ENCODE measurements at places on chromosomes 3 and 15.

DNA sequence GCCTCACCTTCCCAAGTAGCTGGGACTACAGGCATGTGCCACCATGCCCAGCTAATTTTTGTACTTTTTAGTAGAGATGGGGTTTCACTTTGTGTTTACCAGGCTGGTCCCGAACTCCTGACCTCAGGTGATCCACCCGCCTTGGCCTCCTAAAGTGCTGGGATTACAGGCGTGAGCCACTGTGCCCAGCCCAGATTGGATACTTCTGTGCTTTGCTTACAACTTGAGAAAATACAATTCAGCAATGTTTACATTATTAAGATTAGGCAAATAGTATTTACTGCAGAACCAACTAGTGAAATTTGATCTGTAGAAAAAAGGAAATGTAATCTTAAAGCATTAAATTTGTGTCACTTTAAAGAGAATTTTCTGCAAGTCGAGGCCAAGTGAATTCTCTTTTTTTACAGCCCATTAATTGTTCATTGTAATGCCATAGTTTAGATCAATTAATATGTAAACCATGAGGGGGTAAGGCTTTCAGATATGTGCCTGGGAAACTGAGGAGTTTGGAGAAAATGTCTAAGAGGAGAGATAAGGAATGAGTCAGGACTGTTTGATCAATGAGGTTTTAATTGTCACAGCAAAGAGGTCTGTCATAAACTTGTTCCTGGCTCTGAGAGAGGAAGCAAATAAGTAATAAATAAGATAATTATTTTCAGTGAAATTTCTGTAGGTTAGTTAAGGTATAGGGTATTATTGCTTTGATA, 15.3 kb downstream of the PYDC2 start:
- no peak for DNase-seq

GRCh38 chr15:66231394-66232266, 21.9 kb downstream of the MEGF11 start:
- no peak for DNase-seq

GRCh38 chr15:20348900-20349773, 192.5 kb downstream of the GOLGA6L6 start:
- DNase-seq, result no peak

DNA sequence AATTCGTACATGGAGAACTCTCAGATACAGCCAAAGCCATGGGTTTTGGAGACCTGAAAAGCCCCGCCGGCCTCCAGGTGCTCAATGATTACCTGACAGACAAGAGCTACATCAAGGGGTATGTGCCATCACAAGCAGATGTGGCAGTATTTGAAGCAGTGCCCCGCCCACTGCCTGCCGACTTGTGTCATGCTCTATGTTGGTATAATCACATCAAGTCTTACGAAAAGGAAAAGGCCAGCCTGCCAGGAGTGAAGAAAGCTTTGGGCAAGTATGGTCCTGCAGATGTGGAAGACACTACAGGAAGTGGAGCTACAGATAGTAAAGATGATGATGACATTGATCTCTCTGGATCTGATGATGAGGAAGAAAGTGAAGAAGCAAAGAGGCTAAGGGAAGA, 23.5 kb downstream of the MYO5A start:
- no peak for DNase-seq

DNA sequence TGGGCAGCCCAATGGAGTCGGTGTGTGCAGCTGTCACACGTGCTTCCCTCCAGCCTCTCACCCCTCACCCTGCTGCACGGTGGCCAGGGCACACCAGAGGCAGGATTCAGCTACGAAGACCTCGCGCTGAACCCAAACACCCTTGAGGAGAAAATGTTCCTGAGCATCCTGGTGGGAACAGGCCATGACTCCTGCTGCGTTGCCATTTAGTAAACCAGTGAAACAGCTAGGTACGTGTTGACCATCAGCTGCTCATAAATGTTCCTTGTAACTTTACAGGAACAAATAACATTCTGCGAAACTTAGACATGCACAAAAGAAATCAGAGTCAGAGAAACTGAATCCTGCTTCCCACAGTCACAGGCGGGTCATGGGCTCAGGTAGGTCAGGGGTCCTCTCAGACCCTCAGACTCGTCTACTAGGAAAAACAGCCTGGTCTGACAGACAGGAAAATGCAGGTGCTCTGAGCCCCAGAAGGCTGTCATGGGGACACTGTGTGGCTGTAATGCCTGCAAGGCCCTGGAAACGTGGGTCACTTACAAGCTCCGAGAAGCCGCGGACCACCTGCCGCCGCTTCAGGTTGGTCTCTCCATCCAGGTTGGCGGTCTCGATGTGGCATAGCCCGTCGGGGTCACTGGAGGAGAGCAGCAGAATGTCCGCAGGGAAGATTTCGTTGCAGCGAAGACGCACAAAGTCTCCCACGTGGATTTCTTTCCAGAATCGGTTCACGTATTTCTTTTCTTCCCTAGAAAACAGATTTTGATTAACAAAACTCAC, 82.5 kb downstream of the ATP10A start:
- DNase-seq, result no peak

DNA sequence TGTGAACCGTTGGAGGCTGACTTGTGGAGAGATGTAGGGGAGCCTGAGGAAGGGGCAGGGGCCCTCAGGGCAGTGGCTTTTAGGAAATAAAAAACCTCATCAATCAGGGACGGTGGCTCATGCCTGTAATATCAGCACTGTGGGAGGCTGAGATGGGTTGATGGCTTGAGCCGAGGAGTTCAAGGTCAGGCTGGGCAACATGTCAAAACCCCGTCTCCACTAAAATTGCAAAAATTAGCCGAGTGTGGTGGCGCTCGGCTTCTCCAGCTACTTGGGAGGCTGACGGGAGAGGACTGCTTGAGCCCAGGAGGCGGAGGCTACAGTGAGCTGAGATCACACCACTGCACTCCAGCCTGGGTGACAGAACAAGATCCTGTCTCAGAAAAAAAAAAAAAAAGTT, 7.6 kb downstream of the TTC23 start:
- DNase-seq, result no peak

All from choroid plexus epithelial cell (primary cell).